Left ventricle myocardium inferior (tissue), 1 donor: ENCODE measurements at places on chromosomes 3 and 15.

GRCh38 chr3:39990532-39990931, 181.1 kb downstream of the MYRIP start:
- H3K27me3 ChIP-seq, result no peaks in the 10 kb centered on the region
- no peak for DNase-seq
- no peak overlapping the region for H3K4me3 ChIP-seq
- H3K4me1 ChIP-seq, result no peaks in the 10 kb centered on the region

GRCh38 chr3:25872200-25872877, 82.4 kb downstream of the OXSM start:
- no peak for DNase-seq
- H3K27me3 ChIP-seq, result no peaks in the 10 kb centered on the region
- H3K27ac ChIP-seq, result no peak overlapping the region
- H3K4me1 ChIP-seq, result no peaks in the 10 kb centered on the region
- H3K36me3 ChIP-seq, result no peaks in the 10 kb centered on the region

DNA sequence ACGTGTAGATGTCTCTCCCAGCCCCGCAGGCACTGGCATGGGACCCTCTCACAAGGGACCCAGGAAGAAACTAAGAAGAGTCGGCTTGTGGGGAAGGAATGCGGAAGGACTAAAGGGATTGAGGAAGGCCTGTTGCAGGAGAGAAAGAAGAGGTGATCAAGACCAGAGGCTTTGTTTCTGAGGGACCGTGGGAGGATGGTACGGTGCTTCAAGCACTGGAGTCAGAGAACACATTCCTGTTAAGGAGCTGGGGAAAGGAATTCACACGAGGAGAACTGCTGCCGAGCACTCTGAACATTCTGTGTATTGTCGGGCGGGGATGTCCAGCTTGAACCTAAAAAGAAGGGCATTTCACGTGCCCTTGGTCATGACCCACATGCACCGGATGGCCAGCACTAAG, 91.4 kb downstream of the TAMM41 start:
- no peaks in the 10 kb centered on the region for H3K27me3 ChIP-seq
- DNase-seq, result no peak
- no peak overlapping the region for H3K27ac ChIP-seq

DNA sequence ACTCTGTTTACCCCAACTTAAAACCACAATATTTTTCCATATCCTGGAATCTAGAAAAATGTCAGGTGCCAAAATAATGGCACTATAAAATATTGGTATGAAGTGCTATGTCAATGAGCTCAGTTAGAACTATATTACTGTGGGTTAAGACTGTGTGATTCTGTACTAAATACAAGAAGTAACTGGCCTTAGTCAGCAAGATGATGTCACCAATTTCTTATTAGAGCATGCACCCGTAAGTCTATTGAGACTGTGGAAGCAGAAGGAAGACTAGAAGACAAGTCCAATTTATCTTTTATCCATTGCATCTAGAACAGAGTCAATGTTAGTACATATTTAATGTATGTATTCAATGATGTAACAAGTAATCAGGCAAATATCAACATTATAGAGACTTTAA, 25.0 kb downstream of the LRRC58 start:
- H3K27me3 ChIP-seq, result no peaks in the 10 kb centered on the region
- no peak for DNase-seq
- H3K27ac ChIP-seq, result no peak overlapping the region

GRCh38 chr3:73716418-73716817, 91.7 kb upstream of the PDZRN3 start:
- no peak overlapping the region for H3K4me3 ChIP-seq
- no peak for DNase-seq
- no peak overlapping the region for H3K27ac ChIP-seq
- H3K27me3 ChIP-seq, result no peaks in the 10 kb centered on the region
- H3K36me3 ChIP-seq, result no peaks in the 10 kb centered on the region
- no peaks in the 10 kb centered on the region for H3K4me1 ChIP-seq

DNA sequence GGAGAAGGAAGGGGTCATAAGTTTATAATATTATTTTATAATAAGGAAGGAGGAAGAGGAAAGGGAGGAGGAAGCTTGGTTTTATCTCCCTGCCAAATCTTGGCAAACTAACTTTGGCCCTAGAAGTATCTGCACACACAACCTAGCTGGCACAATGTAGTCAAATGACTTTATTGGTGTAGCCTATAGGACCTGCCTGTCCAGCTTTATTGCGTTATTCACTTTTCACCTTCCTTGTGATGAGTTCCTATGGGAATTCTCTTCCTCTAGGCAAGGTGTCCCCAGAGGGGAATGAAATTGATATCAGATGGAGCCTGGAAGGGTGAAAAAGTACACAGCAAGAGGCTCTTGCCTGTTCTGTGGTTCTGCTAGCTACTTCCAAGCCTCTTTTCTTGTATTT, 111.2 kb upstream of the SLC25A36 start:
- peaks cover 59% of the 10 kb centered on the region for H3K27me3 ChIP-seq
- no peak overlapping the region for H3K27ac ChIP-seq
- no peaks in the 10 kb centered on the region for H3K36me3 ChIP-seq
- no peaks in the 10 kb centered on the region for H3K4me1 ChIP-seq
- no peak for DNase-seq
- H3K4me3 ChIP-seq, result no peak overlapping the region

DNA sequence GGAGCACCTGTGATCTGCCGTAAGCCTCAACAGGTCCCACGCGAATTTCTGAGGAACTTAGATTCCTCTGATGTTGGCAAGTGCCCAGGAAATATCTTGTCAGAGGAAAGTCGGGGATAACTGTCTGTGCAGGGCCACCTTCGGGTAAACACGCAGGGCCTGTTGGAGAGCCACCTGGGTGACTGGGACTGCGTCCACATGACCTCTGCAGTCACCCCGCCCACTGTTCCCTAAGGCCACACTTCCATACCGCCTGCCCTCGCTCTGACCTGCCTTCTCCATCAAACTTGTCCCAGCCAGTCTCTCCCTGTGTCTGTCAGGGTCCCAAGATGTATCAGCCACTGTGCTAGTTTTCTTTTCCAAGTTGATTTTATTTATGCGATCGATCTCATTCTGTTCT, 28.7 kb downstream of the BFSP2 start:
- no peaks in the 10 kb centered on the region for H3K36me3 ChIP-seq
- no peak overlapping the region for H3K4me3 ChIP-seq
- H3K4me1 ChIP-seq, result no peaks in the 10 kb centered on the region
- peaks cover 43% of the 10 kb centered on the region for H3K27me3 ChIP-seq

GRCh38 chr3:131957511-131957910, 77.3 kb downstream of the CPNE4 start:
- DNase-seq, result no peak
- no peaks in the 10 kb centered on the region for H3K4me1 ChIP-seq
- no peaks in the 10 kb centered on the region for H3K36me3 ChIP-seq
- H3K27ac ChIP-seq, result no peak overlapping the region
- peaks cover 25% of the 10 kb centered on the region for H3K27me3 ChIP-seq

- no peaks in the 10 kb centered on the region for H3K27me3 ChIP-seq
- H3K4me1 ChIP-seq, result no peaks in the 10 kb centered on the region
- no peak overlapping the region for H3K4me3 ChIP-seq
- no peaks in the 10 kb centered on the region for H3K36me3 ChIP-seq
- H3K27ac ChIP-seq, result no peak overlapping the region
These were observed 272.7 kb downstream of the DOCK3 start for GRCh38 chr3:50947419-50947818.

DNA sequence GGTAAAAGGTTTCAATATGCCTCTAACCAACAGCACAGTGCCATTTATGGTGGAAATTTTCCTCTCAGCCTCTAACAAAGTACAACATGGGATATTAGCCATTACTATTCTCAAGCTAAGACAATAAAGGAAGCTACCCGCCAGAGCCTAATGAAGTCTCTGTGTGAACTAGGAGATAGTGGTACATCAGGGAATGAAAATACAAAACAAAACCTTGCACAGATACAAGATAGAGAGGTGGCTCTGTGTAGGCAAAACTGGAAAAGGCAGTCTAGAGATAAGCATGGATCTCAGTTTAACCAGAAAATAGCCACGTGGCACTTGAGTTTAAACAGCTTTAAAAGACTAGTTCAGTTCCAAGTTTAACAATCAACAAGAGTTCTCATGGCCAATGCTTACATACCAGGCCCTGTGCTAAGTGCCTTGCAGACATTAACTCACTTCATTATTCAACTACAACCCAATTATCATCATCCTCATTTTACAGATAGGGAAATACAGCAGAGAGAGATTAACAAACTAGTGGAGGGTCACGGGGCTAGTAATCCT, 279.3 kb downstream of the IGSF11 start:
- H3K27ac ChIP-seq, result no peak overlapping the region
- H3K4me1 ChIP-seq, result no peaks in the 10 kb centered on the region

DNA sequence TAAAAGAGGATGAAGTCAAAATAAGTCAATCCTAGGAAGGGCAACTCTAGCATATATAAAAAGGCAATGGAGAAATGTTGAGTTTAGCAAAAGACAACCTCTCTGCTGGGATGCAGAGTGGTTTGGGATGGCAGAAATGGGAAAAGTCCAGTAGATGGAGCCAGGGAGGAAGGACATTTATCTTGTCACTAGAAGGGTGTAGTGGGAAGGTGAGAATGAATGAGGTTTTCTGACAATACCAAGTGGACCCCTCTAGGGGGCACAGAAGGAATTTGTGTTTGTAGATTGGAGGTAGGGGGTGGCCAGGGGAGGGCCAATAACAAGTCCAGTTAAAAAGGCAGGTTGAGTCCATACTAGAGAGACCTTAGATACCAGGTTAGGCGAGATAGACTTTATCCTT, 80.0 kb downstream of the THSD4 start:
- H3K36me3 ChIP-seq, result no peaks in the 10 kb centered on the region
- DNase-seq, result no peak
- no peaks in the 10 kb centered on the region for H3K27me3 ChIP-seq
- H3K4me1 ChIP-seq, result peaks cover 33% of the 10 kb centered on the region

DNA sequence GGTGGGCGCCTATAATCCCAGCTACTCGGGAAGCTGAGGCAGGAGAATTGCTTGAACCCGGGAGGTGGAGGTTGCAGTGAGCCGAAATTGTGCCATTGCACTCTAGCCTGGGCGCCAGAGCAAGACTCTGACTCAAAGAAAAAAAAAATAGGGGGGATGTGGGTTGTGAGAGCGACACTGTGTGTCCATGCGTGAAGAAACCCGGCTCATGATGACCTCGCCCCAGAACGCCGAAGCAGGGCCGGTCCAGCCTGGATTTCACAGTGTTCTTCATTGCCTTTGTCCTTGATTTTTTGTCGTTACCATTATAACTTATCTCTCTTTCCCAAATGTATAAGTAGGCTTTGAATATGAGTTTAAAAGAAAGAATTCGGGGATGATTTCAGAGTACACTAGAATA, 128.7 kb downstream of the PGPEP1L start:
- no peaks in the 10 kb centered on the region for H3K27me3 ChIP-seq
- H3K4me1 ChIP-seq, result peaks cover 92% of the 10 kb centered on the region
- no peak overlapping the region for H3K4me3 ChIP-seq
